HL-60 (cell line): ENCODE measurements at places on chromosomes 16 and 17.
A peak's percentile ranks its signal among the peaks of the same experiment; 100 is the strongest.

DNA sequence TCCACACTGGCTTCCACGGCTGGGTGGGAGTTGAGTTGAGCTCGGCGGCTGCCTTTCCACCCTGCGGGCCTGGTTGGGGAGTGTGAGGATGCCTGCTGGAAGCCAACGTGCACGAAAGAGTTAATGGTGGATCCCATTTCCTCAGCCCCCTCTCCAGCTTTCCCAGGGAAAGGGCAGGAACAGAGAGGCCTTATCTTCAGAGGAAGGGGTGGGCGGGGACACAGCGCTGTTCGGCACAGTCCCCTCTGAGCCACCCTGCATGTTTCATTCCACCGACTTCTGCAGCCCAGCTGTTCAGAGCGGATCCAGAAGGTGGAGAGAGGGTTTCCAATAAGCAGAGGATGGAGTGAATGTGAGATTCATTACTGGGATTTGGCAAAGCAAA is 295.3 kb downstream of the SEC14L1 start:
- DNase-seq, result no peak

DNA sequence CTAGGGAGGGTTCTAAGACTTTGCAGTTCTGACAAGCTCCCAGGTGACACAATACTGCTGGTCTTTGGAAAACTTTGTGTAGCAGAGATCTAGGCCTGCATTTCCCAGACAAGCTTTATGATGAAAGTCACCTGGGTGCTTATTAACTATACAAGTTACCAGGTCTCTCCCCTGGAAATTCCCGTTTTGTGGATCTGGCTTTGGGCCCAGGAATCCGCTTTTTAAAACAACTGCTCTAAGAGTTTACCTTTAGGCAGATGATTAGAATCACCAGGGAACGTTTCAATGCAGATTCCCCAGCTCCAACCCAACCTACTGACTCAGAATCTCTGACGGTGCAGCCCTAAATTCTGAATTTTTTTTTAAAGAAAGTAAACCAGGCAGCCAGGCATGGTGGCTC is 36.3 kb downstream of the MYH3 start:
- no peak for DNase-seq

DNA sequence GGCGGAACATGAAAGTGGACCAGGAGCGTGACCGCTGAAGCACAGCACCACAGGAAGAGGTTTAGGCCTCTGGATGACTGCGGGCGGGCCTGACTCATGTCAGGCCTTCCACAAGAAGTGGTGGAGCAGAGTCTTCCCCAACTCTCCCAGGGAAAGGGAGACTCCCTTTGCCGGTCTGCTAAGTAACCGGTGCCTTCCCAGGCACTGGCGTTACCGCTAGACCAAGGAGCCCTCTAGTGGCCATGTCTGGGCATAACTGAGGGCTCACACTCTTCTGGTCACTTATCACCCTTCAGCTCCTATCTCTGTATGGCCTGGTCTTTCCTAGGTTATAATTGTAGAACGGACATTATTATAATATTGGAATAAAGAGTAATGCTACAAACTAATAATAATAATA is 1931.9 kb downstream of the TP53TG3F start:
- DNase-seq, result peak; percentile 42

- DNase-seq, result no peak
Observed at GRCh38 chr17:68101987-68102314, 66.4 kb downstream of the KPNA2 start.

DNA sequence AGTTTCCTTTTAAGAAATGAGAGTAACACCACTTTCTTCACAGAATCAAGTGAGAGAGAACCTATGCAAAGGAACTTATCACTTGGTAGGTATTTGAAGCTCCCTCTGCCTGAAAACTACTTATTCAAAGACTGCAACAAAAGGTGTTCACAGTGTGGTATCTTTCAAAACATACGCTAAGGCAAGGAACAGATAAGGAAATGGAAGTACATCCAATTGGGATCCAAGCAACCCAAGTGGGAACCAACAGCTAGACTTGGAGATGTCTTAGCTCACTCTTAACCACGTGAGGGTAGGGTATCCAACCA is 431 bp upstream of the PPM1E start:
- DNase-seq, result no peak

DNA sequence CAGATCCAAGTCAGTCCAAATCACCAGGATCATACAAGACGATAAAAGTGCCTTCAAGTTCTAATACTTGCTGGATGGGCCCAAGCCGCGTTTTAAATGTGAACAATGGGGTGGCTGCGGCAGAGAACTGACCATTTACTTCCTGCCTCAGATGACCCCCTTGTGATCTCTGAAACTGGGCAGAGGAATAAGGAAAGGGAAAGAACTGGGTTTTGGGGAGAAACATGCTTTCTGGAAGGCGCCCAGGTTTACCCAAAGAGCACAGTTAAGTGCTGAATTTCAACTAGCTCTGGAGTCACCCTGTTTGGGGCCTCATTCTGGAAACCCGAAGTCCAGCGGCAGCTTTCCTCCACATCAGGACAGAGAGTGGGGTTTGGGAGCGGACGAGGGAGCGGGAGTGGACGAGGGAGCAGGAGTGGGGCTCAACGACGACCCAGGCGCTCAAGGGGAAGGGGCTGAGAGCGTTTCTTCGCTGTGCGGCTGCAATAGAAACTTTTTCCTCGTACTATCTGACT is 1.6 kb downstream of the FAM20A start:
- DNase-seq, result no peak

- peak; percentile 50 for DNase-seq
Observed at GRCh38 chr16:2835638-2836493, 5.8 kb downstream of the ZG16B start.

- no peak for DNase-seq
Observed at GRCh38 chr17:10729334-10730193, at the start of gene TMEM220. Gene TMEM220, minus strand, starts transcription at chr17:10730023. Its CDS starts 172 bp downstream, at chr17:10729851.

- no peak for DNase-seq
Observed at GRCh38 chr17:383771-384621, 31.4 kb upstream of the RPH3AL start.

GRCh38 chr16:3959148-3959547 is 78.6 kb upstream of the CREBBP start:
- no peak for DNase-seq

GRCh38 chr16:85245307-85246172 is 133.3 kb upstream of the CIBAR2 start:
- peak; percentile 13 for DNase-seq

DNA sequence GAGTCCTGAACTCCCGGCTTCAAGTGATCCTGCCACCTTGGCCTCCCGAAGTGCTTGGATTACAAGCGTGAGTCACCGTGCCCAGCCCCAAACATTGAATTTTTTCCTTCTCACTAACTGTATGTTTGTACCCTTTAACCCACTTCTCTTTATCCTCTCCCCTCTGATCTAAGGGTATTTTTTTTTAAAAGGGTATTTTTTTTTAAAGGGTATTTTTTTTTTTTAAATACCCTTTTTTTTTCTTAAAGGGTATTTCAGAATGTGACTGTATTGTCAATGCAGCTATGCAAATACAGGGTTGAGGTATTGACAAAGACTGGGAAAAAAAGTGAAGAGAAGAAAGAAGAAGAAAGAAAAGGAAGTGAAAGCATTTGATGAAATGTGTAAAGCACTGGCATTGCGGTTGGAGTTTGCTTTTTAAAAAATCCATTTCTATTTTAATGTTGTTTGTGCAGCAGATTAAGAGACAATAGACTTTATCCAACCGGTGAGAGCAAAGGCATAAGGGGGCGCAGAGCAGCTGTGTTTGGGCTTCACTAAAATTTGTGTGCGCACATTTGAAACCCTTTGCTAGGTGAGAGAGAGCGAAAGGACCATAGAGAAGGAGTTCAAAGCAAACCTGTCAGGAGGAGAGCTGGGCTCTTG is 42.4 kb downstream of the SYT17 start:
- no peak for DNase-seq
